T-helper 2 cell (primary cell): ENCODE measurements at places on chromosomes 2 and 18.

DNA sequence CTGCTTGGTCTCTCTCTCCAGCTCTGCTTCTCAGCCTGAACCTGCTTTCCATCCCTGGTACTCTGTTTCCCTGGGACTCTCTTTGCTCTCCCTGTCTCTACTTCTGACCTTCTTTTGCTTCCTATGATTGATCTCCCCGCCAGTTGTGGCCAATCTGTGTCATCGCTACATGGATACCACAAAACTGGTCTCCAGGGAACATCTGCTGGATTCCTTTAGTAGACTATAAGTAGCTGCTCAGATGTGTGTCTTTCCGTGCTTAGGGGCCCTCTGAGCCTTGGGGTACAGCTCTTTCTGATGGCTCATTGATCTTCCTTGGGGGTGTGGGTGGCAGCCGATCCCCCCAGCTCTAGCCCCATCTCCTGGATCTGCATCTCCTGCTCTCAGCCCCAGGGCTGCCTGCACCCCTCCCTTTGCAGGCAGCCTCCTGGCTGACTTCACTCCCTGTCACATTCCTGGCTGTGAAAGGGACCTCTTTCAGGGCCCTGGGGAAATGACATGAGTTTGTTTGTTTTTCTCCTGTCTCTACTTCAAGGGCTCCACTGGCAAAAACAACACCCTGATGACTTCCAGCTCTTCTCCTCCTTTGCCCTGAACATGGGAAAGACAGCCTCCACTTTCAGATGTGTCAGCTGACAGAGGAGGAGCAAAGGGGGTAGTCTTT lies 333.7 kb downstream of the CYP26B1 start:
- DNase-seq: no peak

- DNase-seq: no peak
Measured at GRCh38 chr2:207505171-207505570, 24.6 kb upstream of the CREB1 start.

- peak; percentile 19 for DNase-seq
Measured at GRCh38 chr2:136135921-136136906, 18.3 kb upstream of the CXCR4 start.

DNA sequence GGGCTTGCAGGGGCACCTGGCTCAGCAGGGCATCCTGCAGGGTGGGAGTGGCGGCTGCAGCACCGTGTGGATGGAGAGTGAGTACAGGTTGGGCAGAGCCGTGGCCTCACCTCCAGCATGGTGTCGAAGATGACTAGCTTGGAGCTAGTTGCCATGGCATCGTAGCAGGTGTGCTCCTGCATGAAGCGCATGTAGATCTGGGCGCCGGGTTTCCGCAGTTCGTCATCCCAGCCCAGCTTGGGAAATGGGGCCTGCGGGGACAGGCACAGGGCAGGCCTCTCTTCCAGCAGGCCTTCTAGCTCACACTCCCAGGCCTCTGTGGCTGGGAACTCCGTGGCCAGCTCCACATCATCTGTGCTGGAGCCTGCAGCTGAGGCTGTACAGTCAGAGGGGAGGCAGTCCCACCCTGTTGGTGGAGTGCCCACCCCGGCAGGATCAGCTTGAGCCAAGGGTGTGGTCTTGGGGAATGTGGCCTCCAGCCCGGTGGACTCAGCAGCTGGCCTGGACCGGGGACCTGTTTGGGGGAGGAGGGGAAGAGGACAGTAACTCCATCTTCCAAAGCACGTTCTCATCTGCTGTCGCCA lies 1.6 kb downstream of the PRKAG3 start:
- no peak for DNase-seq

DNA sequence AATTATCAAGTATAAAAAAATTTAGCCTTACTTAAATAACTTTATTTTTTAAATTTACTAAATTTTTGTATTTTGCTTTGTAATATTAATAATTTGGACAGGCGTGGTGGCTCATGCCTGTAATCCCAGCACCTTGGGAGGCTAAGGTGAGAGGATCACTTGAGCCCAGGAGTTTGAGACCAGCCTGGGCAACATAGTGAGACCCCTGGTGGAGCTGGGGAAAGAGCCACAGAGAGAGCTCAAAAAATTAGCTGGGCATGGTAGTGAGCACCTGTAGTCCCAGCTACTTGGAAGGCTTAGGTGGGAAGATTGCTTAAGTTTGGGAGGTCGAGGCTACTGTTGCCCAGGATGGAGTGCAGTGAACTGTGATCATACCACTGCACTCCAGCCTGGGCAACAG lies 143.5 kb downstream of the B3GNT2 start:
- DNase-seq: no peak

- DNase-seq: no peak
Measured at GRCh38 chr2:30410217-30410616, 36.8 kb upstream of the LCLAT1 start.

- no peak for DNase-seq
Measured at GRCh38 chr18:68699043-68699442, 15.9 kb downstream of the TMX3 start.

GRCh38 chr2:204505488-204505887 lies 39.8 kb upstream of the PARD3B start:
- no peak for DNase-seq

- DNase-seq: no peak
Measured at GRCh38 chr2:42028571-42029148, 19.2 kb upstream of the PKDCC start.

DNA sequence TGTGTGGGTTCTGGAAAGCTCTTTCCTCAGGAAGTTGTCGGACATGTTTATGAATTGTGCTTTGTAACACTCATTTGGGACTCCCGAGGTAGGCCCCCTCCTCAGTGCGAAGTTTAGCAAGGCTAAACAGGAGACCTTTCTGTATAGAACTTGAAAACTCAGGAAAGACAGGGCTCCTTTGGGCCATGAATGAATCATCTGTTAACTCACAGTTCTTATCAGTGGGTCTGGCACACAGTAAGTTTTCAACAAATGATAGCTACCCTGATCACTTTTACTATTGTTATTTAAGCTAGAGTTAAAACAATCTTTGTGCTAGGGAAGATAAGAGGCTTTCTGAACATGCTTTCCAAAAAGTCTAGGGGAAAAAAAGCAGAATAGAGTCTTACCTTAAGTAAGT lies 430.5 kb upstream of the ETAA1 start:
- DNase-seq: no peak

DNA sequence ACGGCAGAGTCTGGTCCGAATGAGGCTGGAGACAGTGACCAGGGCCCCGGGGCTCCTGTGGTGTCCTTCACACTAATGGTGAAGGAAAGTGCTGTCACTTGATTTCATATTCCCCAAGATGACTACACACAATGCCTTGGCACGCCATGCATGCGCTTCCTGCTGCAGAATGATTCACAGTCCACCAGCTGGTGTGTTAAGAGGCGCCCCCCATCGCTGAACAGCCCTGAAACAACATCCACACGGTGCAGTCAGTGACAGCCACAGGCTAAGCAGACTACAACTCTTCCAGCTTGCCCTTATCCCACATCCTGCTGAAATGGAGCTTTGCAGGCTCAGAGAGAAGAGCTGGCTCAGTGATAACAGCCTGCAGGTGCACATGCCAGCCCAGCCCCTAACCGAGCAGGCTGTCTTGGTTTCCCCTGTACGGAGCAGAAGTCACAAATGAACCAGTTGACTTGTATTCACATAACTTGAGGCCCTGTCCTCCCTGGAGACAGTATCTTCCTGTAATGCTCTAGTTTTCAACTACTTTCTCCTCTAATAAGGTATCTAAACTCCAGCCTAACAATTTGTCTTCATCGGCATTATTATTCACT lies 24.3 kb upstream of the CDH20 start:
- DNase-seq: no peak

DNA sequence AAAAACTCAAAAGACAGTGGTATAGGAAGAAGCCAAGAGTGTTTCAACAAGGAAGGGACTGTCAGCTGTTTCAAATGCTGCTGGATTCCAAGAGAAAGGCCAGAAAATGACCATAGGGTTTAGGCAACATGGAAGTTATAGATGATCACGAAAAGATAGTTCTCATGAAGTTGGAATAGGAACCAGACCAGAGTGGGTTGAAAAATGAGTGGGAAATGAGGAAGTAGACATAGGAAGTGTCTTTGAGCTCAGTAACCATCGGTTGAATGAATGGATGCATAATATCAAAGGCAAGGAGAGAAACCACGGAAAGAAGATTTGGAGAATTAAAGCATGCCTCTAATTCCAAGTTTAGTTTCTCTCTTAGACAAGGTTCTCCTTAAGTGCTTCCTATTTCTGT lies 1.3 kb downstream of the NCAPH start:
- DNase-seq: no peak

- no peak for DNase-seq
Measured at GRCh38 chr2:210356944-210357343, 42.0 kb upstream of the MYL1 start.

DNA sequence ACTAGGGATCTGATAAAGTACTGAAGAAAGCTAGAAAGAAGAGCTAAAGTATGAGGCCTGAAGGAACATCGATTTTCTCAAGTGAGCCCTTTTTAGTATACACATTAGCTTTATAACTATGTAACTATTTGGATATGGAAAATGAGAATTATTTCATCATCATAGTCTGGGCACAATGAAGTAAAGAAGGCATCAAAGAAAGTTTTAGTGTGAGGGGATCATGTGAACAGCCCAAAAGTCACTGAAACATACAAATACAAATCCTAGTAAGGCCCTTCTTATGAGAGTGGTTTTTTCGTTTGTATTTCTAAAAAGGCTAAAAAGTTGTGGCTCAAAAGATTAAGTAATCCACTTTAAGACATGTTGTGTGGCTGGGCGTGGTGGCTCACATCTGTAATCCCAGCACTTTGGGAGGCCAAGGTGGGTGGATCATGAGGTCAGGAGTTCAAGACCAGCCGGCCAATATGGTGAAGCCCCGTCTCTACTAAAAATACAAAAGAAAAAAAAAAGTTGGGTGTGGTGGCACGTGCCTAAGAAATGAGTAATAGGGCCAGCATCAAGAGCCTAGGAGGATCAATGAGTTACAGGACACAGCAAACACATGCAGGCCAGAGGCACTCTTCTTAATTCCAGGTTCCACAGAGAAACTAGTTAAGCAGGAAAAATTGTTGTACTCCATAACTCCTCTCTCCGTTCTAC lies 61.9 kb downstream of the PUM2 start:
- DNase-seq: no peak

DNA sequence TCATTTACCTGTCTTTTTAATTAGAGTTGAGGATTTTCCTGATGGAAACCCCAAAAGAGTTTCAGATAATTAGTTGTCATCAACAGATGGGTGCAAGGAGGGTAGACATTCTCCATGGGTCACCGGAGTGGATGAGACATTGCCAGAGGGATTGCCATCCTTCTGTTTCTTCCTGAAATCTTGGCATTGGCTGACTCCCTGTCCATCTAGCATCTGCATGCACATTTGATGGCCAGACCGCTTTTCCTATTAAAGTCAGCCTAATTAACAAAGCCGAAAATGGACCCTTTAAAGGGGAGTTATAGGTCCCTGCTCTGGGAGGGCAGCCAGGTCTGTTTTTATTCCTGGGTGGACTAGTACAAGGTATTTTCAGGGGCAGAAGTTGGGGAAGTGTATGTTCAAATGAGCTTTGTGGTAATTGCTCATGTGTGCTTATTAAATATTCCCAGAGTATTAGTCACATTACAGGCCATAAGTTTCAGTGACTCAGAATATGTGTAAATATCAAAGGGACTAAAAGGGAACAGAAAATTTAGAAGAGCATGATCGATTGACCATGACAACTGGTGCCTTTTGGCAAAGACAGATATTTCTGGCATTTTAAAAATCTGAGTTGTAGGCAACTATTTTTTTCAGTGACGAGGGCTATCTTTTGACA lies 209.8 kb downstream of the PHLPP1 start:
- no peak for DNase-seq

- no peak for DNase-seq
Measured at GRCh38 chr18:32770054-32770665, 2.7 kb downstream of the KLHL14 start.

DNA sequence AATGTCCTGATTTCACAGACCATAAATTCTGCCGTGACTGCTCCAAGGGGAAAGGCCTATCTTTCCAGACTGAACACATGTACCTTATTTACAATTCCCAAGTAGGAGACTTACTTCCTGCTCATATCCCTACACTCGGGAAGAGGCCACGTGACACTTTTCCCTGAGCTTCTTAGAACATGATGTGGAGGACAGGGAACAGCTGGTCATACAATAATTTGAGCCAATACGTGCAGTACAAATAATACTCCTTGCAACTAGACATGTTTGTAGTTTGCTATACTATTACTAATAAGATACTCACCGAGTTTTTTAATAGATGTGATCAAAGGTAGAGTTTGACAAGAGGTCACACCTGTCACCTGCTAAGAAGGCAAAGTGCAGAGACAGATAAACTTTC lies 256.4 kb downstream of the SP3 start:
- no peak for DNase-seq

DNA sequence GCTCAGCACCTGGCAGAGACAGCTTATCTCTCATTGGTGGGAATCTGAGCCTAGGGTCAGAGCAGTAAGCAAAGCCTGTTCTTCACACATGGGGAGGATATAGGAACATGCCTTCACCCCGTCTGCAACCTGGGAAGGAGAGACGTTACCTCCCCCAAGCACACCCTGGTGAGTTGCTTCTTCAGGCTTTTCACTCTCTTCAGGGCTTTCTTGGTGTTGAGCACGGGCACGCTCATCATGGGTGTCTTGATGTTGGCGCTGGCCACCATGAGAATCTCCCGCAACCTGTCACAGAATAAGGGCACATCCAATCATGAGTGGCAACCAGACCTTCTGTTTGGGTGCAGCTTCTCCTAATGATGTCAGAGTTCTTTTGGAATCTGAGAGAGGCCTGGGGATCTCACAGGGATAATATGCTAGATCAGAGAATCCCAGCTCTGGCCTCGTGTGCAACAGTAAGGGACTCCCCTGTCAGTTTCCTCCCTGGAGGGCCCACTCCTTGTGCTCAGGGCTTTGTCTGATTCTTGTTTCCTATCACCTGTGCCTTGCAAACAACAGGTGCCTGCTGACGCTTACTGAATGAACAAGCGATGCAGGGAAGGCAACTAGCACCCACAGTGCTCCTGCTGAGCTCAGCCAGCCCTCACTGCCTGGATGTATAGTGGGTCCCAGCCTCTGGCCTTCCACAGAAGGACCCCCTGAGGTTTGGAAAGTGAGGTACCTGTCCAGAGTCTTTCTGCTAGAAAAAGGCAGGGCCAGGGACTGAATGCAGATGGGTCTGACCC lies 66.3 kb downstream of the POLR1A start:
- DNase-seq: no peak

GRCh38 chr2:102797486-102797885 lies 35.7 kb downstream of the TMEM182 start:
- DNase-seq: no peak

- no peak for DNase-seq
Measured at GRCh38 chr2:62934517-62934916, 116.1 kb upstream of the OTX1 start.

- DNase-seq: no peak
Measured at GRCh38 chr2:7456762-7457161, 539.5 kb downstream of the RNF144A start.

DNA sequence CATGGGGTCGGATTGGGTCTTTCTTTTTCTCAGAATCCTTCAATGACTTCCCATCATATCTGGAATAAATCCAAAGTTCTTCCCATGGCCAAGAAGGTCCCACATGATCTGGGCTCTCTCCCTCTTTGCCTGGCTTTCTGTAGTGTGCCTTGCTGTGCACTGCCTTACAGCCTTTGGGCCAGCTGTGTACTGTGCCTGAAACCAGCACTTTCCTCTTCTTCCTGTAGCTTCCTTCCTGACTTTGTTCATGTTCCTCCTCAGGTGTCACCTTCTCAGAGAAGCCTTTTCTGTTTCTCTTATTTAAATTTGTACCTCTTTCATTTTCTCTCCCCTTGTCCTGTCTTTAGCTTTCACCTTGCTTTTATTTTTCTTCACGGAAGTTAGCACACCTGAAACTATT lies 4.3 kb upstream of the CDCA7 start:
- DNase-seq: no peak
